ENCODE measurements at places on chromosomes 5 and 9.

GRCh38 chr9:80383331-80383730 is 811.6 kb downstream of the TLE4 start:
- no peak for ATAC-seq

DNA sequence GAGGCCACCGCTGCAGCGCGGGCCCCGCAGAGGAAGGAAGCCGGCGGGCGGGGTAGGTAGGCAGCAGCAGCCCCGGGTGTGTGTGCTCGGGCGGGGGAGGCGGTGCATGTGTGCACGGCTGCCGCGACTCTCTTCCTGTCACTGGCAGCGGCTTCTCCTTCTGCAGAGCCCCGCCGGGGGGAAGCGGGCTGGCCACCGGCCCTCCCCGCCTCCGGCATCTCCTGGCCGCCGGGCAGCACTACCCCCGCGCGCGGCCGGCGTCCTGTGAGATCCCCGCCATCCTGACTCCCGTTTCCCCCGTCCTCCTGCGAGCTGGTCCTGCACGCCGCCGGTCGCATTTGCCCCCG is 315 bp downstream of the PIK3R1 start:
- peak; percentile 34 for ATAC-seq

GRCh38 chr9:113228130-113228665 is 6.9 kb downstream of the SLC31A1 start:
- no peak for ATAC-seq

DNA sequence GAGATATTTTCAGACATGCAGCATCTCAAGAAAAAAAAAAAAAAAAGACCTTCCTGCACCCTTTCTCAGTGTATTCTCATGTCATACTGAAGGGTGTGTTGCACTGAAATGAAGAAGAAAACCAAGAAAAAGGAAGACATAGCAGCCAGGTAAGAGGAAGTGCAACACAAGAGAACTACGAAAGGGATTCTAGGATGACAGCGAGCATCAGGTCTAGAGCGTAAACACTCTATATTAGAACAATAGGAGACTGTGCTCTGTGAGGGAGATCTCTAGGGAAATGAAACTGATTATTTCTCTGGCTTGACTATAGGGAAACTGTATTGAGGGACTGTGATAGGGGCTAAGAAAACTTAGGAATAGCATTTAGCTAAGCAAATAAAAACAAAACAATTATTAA is 30.0 kb downstream of the BTF3 start:
- ATAC-seq: no peak

DNA sequence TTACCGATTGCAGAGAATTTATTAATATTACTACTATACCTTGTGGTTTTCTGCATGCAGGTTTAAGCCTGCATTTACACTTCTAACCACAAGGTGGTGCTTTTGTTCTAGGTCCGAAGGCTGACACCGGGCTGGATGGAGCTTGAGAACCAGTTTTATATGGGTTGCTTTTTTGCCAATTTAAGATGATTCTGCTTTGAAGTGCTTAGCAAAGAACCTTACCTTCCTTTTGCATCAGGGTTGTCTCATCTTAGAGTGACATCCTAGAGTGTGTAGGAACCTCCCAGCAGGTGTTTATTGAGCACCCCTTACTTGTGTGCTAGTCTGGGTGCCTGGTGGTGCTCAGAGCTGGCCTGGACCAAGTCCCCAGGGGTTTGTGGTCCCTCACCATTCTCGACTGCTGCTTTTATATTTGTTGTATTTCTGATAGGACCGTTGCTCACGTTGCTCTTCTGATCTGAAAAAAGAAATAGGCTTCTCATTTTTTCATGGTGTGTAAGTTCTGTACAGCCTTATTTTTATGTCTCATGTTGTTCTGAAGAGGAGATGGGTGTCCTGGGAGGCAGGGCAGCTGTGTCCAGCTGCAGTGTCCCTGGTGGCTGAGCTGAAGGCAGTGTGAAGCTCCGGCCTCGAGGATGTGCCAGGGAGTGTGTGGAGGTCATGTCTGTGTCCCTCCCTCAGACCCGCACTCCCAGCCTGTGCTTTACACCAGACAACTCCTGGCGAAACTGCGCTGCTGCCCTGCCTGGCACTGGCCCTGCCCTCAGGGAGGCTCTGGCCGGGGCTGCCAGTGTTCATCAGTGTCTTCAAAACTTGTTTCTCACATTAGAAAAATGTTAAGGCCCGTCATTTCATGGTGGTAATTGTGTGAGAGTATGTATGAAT is 54.3 kb downstream of the EHMT1 start:
- peak; percentile 56 for ATAC-seq

DNA sequence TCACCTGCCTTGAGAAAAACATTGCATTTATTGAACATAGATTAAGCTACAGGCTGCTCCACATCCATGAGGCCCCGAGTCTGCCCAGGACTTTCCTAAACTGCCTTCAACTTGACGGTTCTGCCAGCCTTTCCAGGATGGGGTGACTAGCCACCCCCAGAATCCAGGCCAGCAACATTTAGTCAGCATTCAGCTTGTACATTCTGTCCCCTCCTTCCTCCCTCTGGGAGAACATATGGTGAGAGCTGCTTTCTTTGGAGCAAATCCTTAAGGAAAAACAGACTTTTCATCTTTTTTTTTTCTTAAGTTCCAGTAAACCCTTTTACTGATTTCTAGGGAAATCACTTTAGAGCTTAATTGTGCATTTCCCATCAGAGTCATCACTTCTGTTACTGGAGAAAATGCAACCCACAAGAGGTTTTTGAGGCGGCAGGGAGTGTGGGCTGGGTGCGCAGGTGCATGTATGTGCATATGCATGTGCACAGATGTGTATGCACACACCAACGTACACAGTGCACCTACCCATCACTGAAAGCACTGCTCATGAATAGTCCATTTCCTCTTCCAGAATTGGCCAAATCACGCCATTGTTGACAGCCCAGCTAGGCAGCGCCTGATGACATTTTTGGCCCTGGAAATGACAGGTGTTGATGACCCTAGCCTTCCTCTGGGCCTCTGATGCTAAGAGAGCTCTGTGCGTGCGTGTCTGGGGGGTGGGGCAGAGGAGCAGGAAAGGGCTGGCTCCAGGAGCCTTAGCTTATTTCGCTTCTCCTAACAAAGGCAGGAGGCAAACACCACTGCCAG is 145.6 kb downstream of the HSD17B3 start:
- ATAC-seq: peak; percentile 91

- no peak for ATAC-seq
These were observed 135.0 kb downstream of the MVB12B start for GRCh38 chr9:126461608-126462007.

DNA sequence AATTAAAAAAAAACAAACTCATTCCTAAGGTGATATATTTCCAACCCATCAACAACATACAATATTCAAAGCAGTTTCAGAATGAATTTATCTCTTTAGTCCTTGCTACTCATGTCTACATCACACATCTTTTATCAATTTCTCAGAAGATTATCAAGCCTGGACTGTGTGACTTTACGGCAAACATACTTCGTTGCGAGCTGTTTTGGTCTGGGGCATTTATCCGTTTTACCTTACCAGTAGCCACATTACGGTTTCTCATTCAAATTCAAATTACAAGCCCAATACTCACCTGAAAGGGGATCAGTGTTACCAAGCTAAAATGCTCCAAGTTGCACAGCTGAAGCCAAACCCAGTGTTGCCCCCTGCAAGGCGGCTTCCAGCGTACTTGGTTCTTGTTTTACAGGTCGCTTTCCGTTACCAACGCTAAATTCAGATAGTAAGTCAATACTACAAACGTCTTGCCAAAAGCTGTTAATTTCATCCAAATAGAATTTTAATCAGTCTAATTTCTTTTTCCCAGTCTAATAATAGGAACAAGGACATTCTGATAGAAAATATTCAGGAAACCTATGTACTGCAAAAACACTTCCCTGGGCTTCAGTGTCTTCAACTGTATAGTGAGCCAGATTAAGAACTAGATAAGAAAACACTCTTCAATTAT is 1.8 kb downstream of the HNRNPH1 start:
- ATAC-seq: no peak

- ATAC-seq: no peak
These were observed 138.8 kb downstream of the PCSK1 start for GRCh38 chr5:96293966-96294883.

DNA sequence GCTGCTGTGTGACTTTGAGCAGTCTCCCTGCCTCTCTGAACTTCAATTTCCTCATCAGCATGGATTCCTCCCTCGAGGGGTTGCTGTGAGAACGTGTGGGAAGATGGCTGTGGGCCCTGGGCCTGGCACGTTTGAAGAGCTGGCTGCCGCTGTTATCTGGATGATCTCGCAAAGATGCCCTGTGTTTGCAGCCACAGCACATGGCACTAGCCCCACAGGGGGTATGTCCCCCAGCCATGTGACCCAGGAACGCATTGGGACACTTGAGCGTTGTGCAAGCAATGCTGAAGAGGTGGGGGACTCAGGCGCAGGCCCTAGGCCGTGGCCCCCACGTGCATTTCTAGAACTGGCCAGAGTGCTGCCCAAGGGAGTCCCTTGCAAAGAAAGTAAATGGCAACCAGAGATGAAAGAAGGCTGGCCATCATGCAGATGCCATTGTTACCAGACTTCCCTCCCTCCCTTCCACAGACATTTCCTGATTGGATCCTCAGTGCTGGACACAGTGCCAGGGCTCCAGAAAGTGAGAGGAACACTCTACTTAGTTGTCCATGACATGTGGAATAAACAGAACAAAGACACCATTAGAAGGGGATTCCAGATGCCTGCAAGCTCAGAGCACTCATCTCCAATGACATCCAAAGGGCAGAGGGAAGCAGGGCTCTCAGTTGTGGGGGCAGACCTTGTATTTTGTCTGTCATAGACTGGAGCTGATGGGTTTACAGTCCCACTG is 65.1 kb upstream of the NEURL1B start:
- ATAC-seq: no peak

GRCh38 chr9:108191065-108191464 is 664.7 kb downstream of the ACTL7B start:
- no peak for ATAC-seq

Data from motor neuron (in vitro differentiated cells).